ENCODE measurements at places on chromosomes 7 and 10.

GRCh38 chr7:20484356-20484755 lies 131.1 kb upstream of the ABCB5 start:
- no peak for DNase-seq

DNA sequence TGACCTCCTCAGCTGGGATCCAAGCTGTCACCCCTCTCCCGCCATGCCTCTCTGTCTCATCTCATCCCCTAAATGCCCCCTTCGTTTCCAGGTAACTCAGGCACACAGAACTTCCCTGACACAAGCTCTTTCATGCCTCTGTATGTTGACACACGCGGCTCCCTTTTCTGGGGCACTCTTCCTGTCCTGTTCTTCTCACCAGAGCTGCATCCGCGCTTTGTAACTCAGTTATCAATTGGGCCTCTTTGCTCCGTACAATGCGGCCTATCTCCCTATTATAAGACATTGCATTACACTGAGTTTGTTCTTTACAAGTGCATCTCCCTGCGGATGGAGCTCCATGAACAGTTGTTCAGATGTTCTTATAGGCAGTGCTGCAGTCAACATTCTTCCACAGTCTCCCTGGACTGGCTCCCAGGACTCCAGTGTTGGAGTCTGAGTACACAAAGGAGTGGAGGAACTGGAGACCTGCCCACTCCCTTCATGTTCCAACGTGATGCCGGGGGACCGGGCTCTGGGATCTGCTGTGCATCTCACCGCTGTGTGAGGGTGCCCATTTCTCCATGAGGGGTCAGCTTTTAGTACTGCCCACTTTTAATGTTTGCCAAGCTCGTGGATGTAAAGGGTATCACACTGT lies 56.9 kb upstream of the TNS3 start:
- DNase-seq: no peak

DNA sequence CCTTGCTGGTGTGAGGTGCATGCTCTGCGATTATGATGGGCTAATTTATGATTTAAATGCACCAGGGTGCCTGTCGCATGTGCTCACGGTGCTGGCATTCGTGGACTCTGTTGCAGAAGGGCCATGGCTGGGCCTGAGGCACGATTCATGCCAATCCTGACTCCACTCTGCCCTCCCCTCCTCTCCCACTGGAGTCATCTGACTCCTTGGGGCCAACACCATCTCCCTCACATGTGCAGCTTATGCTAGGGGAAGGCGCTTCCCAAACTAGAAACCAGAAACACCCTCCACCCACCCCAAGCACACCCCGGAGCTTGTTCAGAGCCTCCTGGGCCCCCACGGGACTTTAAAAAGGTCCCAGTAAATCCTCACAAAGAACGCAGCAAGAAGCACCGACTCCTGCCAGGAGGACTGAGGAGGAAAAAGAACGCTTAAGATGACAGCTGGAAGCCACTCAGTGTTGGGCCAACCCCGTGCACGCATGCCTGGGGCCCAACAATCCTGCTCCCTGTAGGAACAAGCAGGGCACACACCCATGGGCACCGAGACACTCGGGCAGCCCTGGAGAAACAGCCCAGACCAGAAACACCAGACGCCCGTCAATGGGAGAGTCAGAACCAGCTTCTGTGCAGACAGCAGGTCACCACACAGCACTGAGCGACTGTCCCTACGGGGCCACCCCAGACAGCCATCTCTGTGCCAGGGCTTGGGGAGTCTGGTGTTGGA lies 14.1 kb downstream of the BRI3 start:
- DNase-seq: no peak

DNA sequence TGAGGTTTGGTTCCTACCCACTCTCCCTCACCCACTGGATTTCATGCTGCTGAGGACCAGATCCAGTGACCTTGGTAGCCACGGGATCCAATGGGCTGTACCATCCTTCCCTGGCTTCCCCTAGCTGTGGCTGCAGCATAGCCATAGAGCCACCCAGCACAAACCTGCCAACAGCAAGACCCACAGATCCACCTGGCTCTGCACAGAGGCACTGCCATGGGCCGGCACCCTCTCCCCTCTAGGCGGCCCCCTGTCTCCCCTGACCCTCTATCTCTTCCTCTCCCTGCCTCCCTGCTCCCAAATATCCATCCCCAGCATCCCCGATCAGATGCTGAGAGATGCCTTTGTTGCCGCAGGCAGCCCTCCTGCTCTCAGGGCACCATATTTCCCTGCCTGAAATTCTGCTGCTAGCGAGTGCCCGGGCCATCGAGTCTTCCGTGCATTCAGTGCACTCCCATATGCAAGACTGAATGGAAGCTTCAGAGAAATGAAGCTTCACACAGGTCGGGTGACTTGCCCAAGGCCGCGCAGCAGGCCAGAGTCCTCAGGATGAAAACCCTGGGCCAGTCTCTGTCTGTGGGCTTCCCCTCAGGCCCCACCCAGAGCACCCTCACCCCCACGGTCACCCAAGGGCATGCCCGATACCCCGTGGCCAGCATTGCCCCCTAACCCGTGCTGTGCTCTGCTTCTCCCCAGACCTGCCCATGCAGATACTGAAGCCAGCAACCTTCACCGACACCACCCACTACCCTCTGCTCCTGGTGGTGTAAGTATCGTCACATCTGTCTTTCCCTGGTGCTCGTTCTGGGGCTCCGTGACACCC lies 130.8 kb downstream of the PAXIP1 start:
- no peak for DNase-seq

DNA sequence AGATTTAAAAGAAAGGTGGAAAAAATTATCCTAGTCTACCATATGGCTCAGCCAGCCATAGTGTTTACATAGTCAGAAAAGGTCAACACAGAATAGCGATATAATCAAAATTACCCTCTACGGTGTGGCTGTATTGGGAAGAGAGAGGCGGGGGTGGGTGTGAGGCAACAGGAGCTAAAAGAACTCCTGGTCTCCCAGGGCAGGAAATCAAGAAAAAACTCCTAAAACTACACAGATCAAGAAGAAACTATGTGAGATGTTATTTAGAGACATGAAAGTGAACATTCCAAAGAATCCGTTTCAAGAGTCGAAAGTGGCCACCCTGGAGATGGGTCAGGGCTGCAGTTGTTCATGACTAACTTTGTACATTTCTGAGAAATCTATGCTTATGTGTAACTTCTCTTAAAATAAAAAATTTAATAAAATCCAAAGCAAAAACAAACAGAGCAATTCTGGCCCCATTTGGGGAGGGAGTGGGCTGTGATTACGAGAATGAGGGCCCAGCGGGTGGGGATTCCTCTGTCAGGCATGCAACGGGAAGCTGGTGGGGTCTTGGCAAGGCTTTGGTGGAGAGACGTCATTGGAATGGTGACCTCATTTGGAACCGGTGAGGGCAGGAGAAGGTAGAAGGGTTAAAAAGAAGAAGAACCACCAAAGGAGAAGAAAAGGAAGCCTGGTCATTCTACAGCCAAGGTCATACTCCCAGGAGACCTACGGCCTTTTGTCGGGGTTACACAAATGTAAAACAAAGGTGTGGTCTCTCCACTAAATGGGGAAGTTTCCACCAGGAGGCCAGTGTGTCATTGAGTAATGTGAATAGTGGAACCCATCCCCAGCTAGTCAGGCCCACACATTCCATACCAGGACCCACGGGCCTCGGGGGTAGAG lies 71.2 kb upstream of the DUSP5 start:
- no peak for DNase-seq

DNA sequence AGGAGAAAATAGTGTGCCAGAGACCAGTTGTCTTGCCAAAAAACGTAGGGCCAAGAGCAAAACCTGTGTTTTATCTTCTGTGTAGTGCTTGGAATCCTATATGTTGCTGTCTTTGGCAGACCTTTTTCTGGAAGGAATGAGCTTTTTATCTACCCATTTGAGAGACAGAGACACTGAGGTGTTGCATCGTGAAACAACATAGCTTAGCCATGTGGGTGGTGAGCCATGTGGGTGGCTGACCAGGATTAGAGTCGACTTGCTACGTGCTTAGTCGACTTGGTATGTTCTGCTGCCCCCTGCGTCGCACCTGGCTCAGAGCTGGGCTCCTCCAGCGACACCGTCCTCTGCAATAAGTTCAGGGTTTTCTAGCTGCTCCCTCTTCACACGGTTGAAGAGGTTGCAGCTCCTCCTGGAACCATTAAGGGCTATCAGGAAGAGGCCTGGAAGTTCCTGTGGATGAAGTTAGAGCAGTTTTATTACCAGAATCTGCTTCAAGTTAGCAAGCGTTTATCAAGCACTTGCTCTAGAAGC lies 175.8 kb downstream of the SH2D4B start:
- no peak for DNase-seq

- no peak for DNase-seq
Observed at GRCh38 chr10:108789919-108790318, 1133.4 kb downstream of the XPNPEP1 start.

DNA sequence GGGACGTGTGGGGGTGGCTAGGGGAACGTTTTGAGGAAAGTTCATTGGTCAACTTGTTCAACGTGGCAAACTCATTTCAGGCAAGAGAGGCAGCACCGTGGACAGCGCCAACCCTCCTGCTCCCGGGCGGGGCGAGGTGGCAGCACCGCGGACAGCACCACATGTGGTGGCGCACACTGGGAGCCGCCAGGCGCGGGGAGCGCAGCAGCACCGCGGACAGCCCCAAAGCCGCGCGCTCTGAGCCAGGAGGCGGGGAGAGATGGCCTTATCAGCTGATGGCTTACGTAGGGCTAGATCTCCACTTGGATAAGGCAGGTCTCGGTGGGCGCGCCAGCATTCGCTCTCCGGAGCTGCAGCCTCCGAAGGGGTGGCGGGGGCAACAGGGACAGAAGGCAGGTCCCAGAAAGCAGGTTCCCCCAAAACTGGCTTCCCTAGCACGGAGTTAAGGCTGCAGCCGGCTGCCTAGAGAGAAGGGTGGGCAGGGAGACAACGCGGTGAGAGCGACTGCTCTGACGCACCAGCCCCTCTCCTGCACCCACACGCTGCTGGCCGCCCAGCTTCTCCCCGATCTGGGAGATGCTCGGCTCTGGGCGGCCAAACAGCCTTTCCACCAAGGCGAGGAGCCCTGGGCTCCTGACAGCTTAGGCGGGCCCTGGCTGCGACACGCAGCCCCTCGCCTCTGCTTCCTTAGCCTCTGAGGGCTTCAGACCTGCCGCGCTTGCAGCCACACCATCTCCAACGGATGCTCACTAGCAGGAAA lies at the start of gene HTR5A:
TSS of gene HTR5A (plus strand) at position 333 of the 760 bp plus-strand sequence. CDS start 576 bp downstream, outside the sequence.
- no peak for DNase-seq

DNA sequence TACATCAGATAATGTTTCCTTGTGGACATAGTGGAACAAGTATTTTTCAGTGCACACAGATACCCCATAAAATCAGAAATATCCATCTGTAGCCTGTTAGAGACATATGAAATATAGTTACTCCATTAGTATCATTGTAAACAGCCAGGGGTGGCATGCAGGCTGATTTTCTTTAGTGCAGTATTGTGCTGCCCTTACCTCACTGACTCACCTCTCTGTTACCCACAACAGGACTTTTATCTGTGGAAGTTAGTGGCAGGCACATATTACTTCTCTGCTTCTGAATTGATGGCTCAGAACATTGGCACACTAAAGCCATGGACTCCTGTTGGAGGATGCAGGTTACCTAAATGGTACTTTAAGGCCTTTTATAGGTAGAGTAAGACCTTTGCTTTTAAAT lies 70.0 kb downstream of the SLC25A40 start:
- no peak for DNase-seq

DNA sequence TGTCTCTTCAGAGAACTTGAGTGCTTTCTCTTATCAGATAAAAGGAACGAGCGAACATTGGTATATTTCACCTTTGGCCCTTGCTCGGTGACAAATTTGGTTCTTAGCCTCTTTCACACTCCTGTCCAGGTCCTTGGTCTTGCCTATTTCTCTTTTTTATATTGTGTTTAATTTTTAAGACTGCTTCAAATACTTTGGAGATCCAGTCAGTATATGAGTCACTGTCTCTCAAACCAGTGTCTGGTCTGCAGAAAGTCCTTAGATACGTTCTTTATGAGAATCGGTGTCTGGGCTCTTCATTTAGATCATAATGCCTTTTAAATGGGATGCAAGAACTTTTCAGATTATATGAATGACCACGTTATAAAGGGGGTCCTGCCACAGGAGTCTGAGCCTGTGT lies 55.0 kb downstream of the PIK3AP1 start:
- no peak for DNase-seq

GRCh38 chr10:128064970-128065580 lies 61.1 kb downstream of the MKI67 start:
- no peak for DNase-seq

GRCh38 chr10:1241322-1241890 lies 185.2 kb downstream of the WDR37 start:
- DNase-seq: no peak

- DNase-seq: no peak
Observed at GRCh38 chr7:23212395-23212794, 30.5 kb downstream of the NUP42 start.

DNA sequence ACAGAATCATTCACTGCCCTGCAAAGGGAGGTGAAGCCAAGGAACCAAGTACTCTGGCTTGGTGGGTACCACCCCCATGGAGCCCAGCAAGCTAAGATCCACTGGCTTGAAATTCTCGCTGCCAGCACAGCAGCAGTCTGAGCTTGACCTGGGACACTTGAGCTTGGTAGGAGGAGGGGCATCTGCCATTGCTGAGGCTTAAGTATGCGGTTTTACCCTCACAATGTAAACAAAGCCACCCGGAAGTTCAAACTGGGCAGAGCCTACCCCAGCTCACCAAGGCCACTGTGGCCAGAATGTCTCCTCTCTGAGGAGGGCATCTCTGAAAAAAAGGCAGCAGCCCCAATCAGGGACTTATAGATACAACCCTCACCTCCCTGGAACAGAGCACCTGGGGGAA lies 1050.0 kb upstream of the GHITM start:
- no peak for DNase-seq

Data from DMS 273 treated with DMSO at 0.1 percent for 48 hours (cell line).